ENCODE measurements at places on chromosomes 2 and 18. TPM values are rescaled to one million over a fixed set of nuclear protein-coding genes. Genes with fewer than 3 reads are reported as not detected.

DNA sequence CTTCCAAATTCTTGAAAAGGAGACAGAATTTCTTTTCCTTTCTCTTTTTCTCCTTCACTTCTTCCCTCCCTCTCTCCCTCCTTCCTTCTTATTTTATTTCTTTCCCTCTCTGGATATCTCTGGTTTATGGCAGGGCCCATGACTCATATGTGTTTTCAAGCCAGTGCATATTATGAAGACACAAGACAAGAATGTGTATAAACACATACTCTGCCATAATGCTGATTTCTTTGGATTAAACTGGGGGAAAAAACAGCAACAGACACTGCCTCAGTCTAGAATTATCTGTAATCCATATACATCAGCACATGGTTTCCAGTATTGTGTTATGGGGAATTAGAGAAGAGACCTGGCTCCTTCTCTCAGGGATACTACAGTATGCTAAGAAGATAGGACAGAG is 82.8 kb upstream of the CPO start:
- DNase-seq, result no peak

DNA sequence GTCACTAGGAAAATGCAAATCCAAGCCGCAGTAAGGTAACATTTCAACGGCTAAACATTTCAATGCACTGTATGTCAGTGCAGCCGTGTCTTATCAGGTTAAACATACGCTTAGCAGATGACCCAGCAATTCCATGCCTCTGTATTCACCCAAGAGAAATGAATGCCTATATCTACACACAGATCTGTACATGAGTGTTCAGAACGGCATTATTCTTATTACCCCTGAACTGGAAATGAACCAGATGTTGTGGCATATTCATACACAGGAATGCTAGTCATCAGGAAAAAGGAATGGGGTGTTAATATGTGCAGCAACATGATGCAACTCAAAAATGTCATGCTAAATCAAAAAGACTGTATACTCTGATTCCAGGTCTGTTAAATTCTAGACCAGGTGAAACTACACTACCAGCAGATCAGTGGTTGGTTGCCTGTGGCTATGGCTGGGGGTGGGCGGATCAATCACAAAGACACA is 80.4 kb upstream of the RPL31 start:
- no peak for DNase-seq

DNA sequence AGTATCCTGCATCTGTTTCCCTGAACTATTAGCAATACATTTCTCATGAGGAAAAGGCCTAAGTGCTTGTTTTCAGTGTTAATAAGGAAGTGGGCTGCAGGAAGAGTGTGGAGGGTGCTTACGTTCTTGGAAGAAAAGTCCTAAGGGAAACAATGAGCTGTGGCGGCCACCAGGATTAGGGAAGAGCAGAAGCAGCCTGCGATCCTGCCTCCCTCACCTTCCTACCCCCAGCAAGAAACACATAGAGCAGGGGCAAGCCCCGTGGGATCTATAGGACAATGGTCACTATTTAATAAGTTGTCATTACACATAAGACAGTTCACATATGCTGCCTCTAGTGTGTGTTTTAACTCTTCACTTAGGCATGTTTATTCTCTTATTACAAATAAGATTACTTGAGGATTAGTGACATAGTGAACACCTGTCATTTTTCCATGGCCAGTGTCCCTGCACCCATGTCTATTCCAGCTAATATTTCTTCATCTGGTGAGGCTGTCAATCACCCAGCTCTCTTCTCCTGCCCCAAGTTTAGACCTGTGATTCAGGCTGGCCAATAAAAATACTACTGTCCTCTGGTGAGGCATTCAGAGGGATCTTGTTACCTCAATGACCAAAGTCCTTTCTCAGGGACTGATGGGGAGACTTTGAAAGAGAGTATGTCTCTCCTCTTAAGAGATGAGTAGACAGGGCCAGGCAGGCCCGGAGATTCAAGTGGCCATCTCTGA is 510.9 kb upstream of the CELF4 start:
- no peak for DNase-seq

GRCh38 chr2:241271706-241272302 is 43.7 kb downstream of the HDLBP start:
- DNase-seq, result peak; percentile 52

DNA sequence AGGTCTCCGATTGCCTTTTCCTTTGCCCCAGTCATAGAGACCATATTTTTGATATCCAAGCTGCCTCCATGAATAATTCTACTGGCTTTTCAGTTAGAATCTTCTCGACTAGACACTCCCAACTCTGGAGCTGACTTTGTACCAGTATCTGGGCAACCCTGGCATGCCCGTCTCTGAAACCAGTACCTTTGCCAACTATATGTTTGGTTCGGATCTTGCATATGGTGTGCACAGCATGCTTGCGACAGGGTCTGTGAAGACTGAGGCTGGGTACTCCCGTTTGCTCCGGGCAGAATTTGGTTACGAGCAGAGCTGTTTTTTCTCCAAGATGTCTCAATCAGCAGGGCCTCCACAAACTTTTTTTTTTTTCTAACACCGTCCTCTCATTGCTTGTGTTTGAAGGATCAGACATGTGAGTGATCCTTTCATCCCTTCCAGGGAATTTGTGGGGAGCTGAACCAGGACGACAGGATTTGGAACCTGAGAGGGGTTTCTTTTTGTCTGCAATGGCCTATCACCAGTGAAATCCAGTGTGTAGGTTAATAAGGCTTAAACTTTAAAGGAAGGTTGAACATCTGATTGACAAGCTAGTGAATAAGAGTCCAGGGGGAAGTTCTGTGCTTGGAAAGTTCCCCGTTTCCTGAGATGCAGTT is 322.3 kb downstream of the MYCN start:
- DNase-seq, result no peak

- no peak for DNase-seq
These were observed 56.9 kb downstream of the COMMD1 start for GRCh38 chr2:61962095-61962984.

DNA sequence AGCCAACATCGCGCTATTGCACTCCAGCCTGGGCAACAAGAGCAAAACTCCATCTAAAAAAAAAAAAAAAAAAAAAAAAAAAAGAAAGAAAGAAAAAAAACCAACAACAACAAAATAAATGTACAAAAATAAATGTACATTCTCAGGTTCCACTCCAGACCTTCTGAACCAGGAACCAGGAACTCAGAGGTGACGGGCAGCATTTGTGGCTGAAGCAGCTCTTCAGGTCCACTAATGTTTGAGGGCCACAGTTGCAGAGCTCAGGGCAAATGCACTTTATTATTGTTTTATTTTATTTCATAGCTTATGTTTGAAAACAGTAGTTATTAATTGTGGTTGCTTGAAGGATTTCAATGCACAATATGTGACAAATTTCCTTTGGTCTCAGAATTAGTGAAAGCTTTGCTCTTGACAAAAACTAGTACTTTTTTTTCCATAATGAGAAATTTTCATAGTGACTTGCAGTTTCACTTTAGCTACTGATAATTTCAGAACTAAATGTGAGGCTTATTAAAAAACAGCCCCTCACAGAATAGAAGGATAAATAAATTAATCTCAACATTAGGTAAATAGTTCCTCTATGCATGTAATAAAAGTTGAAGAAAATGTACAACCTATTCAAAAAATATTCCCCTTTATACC is 378.4 kb upstream of the SPHKAP start:
- no peak for DNase-seq

DNA sequence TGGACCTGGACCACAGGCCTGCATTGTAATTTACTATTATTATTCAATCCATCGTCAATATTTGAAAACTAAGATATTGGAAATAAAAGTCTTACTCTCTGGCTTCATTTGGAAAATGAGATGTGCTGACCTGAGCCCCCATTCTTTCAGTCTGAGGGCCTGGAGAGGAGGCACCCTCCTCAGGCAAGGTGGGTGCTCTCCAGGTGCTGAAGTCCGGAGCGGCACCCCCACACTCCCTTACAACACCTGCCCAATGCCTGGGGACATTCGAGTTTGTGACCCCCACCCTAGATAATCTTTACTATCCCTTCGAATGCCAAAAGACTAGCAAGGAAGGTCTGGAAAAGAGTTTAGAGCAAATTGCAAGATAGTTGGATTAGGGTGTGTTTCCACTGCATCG is 133.3 kb downstream of the EN1 start:
- DNase-seq, result no peak

GRCh38 chr2:239057533-239057932 is 209.6 kb downstream of the TWIST2 start:
- no peak for DNase-seq

GRCh38 chr18:31942999-31943877 is at the start of gene TRAPPC8:
TRAPPC8 (minus strand) TSS chr18:31943128; CDS start chr18:31942764, 364 bp downstream.
- DNase-seq, result peak; percentile 81

GRCh38 chr2:237541243-237541642 is 25.1 kb upstream of the PRLH start:
- DNase-seq, result no peak

DNA sequence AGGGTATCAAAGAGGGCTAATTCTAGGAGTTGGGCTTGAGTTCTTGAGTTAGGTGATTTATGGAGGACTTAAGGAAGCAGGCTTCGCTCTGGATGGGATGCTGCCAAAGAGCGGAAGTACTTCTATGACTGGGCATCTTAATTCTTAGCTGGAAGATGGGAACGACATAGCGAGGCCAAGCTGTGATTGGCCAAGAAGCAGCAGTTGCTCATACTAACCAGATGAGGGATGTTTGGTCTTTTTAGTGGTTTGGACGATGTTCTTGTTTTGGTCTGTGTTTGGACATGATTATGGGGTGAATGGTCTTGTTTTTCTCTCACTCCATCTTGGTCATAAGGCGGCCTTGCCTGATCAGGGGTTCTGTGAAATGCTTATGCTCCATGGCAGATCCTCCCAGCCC is 133.7 kb downstream of the MSH2 start:
- DNase-seq, result no peak

DNA sequence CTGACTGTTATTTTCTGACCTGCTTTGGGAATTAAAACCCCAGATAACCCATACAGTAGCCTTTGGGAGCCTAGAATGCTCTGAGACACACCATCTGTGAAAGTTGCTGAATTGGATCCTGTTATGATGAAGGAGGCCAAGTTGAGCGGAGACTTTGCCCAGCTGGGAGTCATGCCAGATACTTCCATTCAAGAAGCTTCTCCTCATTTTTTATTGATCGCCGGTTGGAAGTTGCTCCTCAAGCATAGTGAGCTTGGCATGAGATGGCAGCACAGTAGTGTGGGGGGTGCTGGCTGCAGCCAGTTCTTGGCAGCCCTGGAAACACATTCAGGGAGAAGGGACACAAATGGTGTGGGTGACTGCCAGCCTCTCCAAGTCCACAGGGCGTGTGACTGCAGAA is 270.7 kb upstream of the NRP2 start:
- DNase-seq, result no peak

GRCh38 chr18:10228326-10228725 is 226.1 kb upstream of the APCDD1 start:
- DNase-seq, result no peak

Gene ST8SIA5
- total RNA-seq, result 0.34 TPM

Gene SCYGR4
- not detected for total RNA-seq

Gene POU3F3
- not detected for total RNA-seq

Gene MROH2A
- not detected for total RNA-seq

Gene CHAC2
- total RNA-seq, result 0.42 TPM

Gene ANTXR1
- not detected for total RNA-seq

Gene ZNF804A
- total RNA-seq, result not detected

Gene PROC
- not detected for total RNA-seq

Data from T-helper 17 cell (primary cell).